Endothelial cell of umbilical vein (primary cell): ENCODE measurements at places on chromosomes 11 and 22. TPM values are rescaled to one million over a fixed set of nuclear protein-coding genes. Genes with fewer than 3 reads are reported as not detected.
A peak's percentile ranks its signal among the peaks of the same experiment; 100 is the strongest.

Gene KRTAP5-11
- not detected in 2 replicates for total RNA-seq

Gene PHLDB1
- 183 and 227 TPM in 2 replicates for total RNA-seq

Gene NPAS4
- not detected in 2 replicates for total RNA-seq

GRCh38 chr22:36778020-36778419 is 2.1 kb upstream of the IFT27 start:
- H3K4me3 ChIP-seq, result no peak overlapping the region
- DNase-seq, result no peak
- peaks cover 15% of the 10 kb centered on the region for H3K4me1 ChIP-seq
- no peak overlapping the region for H3K27ac ChIP-seq

GRCh38 chr22:49670456-49671330 is 157.0 kb downstream of the BRD1 start:
- no peak overlapping the region for H3K27ac ChIP-seq
- peak overlapping the region; percentile 39 for H3K4me3 ChIP-seq
- no peak for DNase-seq
- H3K36me3 ChIP-seq, result no peaks in the 10 kb centered on the region

Gene SLC22A8
- total RNA-seq, result not detected in 2 replicates

DNA sequence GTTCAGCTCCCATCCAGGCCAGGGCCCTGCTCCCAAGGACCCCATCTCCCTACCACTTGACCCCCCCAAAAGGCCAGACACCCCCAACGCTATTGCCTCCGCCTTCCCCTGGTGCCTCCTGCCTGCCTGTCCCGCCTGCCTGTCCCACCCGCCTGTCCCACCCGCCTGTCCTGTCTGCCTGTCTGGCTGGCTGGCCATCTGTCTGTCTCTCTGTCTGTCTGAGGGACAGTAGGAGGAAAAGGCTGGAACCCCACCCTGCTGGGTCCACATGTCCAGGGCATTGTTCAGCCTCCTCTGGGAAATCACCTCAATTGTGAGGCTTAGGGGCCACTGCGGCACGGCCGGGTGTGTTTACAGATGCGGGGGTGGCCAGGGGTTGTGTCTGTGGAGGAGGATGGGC is 25.3 kb upstream of the CBX7 start:
- peak overlapping the region; percentile 99 for H3K27ac ChIP-seq
- no peaks in the 10 kb centered on the region for H3K36me3 ChIP-seq
- DNase-seq, result no peak
- no peak overlapping the region for H3K4me3 ChIP-seq
- no peaks in the 10 kb centered on the region for H3K27me3 ChIP-seq

DNA sequence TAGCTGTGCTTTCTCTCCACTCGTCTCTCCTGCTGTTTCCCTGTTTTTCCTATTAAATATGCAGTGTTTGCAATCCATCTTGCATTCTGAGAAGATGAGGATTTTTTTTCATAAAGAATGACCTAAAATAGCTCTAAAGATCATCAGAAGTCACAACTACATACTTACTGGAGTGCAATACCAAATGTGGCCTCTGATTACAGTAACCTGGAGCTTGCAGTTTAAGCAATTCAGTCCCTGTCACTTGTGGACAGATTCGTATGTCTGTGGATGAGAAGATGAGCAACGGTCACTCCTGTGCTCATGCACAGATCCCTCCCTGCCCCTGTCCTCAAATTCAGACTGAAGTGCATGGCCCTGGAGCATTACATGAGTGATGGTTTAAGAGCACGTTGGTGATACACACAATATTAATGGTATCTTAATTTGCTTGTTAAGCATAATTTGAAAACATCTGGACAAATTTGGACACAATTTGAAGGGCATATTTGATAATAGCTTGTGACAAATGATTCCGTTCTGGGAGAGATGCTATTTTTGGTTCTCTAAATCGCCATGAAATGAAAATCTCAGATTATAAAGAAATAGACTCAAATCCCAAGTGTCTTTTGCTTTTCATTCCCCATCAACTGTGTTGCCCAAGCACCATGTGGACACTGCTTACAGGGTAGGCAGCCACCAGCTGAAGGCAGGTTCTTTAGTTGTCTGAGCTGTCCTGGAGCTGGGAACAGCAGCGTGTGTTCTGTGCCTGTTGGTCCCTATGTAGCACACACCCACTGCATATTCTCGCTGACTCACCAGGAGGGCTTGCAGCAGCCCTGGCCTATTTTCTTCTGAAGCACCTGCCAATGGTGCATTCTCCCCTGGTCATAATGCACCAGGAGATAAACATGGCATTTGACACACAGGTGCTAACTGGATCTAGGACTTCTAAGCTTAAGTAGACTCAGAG is 32.6 kb upstream of the PRAME start:
- no peaks in the 10 kb centered on the region for H3K36me3 ChIP-seq
- H3K27ac ChIP-seq, result no peak overlapping the region
- no peaks in the 10 kb centered on the region for H3K27me3 ChIP-seq
- H3K4me3 ChIP-seq, result no peak overlapping the region
